Bronchus fibroblast of lung (primary cell): ENCODE measurements at places on chromosomes 3 and 15. TPM values are rescaled to one million over a fixed set of nuclear protein-coding genes. Genes with fewer than 3 reads are reported as not detected.

The C3orf80 gene
- total RNA-seq = not detected in 2 replicates

The GALNT15 gene
- total RNA-seq = 10.4 and 10.9 TPM in 2 replicates

The ATP13A5 gene
- total RNA-seq = not detected in 2 replicates

The ISLR2 gene
- not detected in 2 replicates for total RNA-seq

The CRYGS gene
- total RNA-seq = 0.34 and 0.59 TPM in 2 replicates

The GNAT1 gene
- not detected in 2 replicates for total RNA-seq

The CFAP91 gene
- total RNA-seq = 0.45 and 0.50 TPM in 2 replicates

The AMT gene
- 2.5 and 2.7 TPM in 2 replicates for total RNA-seq

The SV2B gene
- not detected in 2 replicates for total RNA-seq
